ENCODE measurements at places on chromosomes 1 and 21. TPM values are rescaled to one million over a fixed set of nuclear protein-coding genes. Genes with fewer than 3 reads are reported as not detected.

- H3K27ac ChIP-seq = no peak overlapping the region
- no peaks in the 10 kb centered on the region for H3K27me3 ChIP-seq
- H3K4me3 ChIP-seq = no peak overlapping the region
- peaks cover 28% of the 10 kb centered on the region for H3K4me1 ChIP-seq
- peaks cover 90% of the 10 kb centered on the region for H3K36me3 ChIP-seq
- no peak for DNase-seq
These were observed 25.7 kb downstream of the LAMB3 start for GRCh38 chr1:209626346-209627026.

DNA sequence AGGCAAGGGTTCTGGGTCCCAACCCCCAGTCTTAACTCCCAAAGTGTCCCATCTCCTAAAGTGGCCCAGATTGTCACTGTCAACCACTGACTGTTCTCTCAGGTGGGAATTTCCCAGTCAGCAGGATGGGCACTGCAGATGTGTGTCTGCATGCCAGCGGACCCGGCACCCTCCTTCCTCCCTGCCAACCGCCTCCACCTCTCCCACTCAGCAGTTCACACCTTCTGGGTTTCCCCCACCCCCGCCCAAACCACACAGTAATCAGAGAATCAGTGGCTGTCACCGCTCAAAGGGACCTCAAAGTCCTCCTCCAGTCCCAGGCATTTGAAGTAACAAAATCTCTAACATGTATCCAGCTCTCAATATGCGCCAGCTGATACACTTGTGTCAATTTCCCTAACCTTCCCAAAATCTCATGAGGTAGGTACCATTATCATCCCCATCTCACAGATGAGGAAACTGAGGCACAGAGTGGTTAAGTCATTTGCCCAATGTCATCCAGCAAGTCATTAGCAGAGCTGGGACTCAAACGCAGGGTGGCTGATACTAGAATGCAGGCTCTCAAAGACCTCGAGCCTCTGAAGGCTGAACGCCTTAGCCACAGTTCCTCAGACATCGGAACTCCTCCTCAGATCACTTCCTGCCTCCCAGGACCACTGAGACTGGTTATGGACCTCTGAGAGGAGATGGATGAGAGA is 4.8 kb downstream of the RUNX3 start:
- DNase-seq = no peak
- no peak overlapping the region for H3K4me3 ChIP-seq
- H3K27me3 ChIP-seq = peaks cover 64% of the 10 kb centered on the region
- H3K4me1 ChIP-seq = peaks cover 13% of the 10 kb centered on the region
- H3K27ac ChIP-seq = no peak overlapping the region

The MIA3 gene
- 60.1 TPM for polyA plus RNA-seq

DNA sequence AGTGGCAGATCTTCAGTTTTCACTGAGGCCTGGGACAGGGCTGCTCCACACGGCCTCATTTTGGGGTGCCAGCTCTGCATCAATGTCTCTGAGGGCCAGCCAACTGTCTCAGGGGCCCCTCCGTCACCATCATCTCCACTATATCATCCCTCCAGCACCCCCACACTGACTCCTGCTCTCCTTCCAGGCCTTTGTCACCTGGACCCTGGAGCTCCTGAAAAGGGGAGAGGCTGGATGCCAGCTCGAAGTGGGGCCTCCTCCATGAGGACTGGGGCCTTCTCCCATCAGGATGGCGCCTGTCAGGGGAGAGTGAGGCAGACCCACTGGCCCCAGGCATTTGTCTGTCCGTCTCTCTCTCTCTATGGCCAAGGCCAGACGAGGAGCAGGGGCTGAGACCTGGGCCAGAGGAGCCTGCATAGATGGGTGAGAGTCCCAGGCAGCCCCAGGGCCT is 44.7 kb upstream of the LRP8 start:
- H3K4me1 ChIP-seq = no peaks in the 10 kb centered on the region
- no peak overlapping the region for H3K27ac ChIP-seq
- no peak for DNase-seq
- H3K4me3 ChIP-seq = no peak overlapping the region
- H3K36me3 ChIP-seq = no peaks in the 10 kb centered on the region

The TNNI3K gene
- polyA plus RNA-seq = 1.1 TPM
